NCI-H1417 treated with DMSO at 0.1 percent for 48 hours (cell line): ENCODE measurements at places on chromosomes 13 and 19.

GRCh38 chr19:30175987-30176386 is 196.2 kb upstream of the ZNF536 start:
- no peak for DNase-seq

- no peak for DNase-seq
Measured at GRCh38 chr13:44393391-44393790, 19.8 kb downstream of the SERP2 start.

GRCh38 chr19:16326401-16327168 is 2.0 kb downstream of the KLF2 start:
- no peak for DNase-seq

DNA sequence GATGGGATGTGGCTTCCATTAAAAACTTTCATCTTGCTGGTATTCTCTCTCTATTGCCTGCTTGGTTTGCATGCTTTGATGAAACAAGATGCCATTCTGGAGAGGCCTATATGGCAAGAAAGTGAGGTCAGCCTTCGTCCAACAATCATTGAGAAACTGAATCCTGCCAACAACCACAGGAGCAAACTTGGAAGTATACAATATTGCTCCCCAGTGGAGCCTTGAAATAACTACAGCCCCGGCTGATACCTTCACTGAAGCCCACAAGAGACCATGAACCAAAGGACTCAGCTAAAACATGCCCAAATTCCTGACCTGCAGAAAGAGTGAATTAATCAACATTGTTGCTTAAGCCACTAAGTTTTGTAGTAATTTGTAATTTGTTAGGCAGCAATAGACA is 82.5 kb upstream of the FGF14 start:
- DNase-seq, result no peak

- DNase-seq, result no peak
Measured at GRCh38 chr19:36009633-36010379, 1.2 kb upstream of the SYNE4 start.

GRCh38 chr13:48976576-48977285 is 1.0 kb downstream of the FNDC3A start:
- DNase-seq, result no peak

DNA sequence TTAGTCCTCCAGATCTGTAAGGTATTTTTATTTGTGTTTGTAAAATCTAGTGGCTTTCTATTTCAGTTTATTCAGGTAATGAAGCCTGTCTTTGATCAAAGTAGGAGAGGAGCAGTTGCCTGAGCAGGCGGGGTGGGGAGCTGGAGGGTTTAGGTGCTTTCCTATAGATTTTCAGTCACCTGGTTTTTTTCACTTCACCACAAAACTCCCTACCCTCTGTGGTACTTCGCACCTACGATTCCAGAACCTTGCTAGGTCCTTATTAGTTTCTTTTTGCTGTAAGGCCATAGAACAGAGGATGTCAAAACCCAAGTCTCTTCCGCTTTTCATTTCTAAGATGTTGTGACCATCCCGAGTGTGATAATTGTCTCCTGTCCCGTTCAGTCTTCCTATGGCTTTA is 26.6 kb downstream of the SLAIN1 start:
- no peak for DNase-seq

GRCh38 chr19:40599902-40600569 is 1.1 kb upstream of the LTBP4 start:
- no peak for DNase-seq

GRCh38 chr19:37997911-37998344 is 90.9 kb downstream of the SIPA1L3 start:
- DNase-seq, result no peak

DNA sequence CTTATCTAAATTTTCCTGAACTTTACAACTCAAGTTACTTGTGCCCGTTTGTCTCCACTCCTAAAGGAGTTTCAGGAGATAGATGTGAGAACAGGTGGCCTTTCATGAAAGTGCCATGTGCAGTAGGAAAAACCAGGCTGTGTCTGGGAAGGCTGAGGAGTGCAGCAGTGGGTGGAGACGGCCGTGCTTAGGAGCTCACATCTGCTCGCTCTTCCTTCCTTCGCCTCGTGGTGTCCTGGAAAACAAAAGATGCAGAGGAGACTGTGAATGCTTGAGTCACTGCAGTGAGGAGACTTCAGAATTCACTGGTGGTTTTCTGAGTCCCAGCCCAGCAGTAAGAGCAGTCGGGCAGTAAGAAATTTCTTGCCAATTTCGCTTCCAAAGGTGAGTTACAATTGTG is 138.4 kb upstream of the RNF113B start:
- DNase-seq, result no peak

GRCh38 chr19:4531562-4532165 is 3.4 kb downstream of the PLIN5 start:
- no peak for DNase-seq
